NCI-H1105 (cell line): ENCODE measurements at places on chromosomes 2 and 18.

DNA sequence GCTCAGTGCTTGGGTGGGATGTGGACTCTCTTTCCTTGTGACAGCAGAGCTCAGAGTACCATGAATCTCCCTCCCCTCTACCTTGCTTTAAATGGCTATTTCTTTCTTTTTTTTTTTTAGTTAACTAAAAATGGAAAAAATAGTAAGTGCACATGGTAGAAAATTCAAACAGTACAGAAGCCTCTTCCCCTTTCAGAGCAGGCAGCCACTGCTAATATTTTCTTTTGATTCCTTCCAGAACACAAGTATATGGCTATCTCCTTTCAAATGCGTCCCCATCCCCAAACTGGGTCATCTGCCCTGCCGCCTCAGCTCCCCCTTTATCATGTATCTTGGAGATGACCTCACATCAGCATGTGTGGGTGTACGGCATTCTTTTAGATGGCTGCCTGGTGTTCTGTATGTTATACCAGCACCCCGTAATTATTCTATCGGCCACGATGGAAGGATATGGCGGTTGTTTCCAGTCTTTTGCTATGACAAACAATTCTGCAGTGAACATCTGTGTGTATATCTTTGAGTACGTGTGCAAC, 70.5 kb upstream of the DLX2 start:
- DNase-seq = no peak

DNA sequence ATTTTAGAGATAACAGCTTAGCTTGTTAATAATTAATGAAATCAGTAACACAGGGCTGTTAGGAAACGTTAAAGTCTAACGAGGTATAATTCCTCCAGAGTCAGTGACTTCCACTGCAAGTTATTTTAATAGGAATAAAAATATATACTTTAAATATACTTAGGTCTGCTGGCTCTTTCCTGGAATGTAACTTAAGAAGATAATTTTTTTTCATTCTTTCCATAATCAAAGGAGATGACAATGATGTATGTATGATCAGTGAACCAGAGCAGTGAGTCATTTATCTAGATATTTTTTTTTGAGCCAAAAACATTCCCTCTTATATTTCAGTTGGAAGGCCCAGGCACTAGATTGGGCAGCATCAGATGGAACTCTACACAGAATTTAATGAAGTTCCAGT, 104.2 kb upstream of the LYPD1 start:
- DNase-seq = no peak

DNA sequence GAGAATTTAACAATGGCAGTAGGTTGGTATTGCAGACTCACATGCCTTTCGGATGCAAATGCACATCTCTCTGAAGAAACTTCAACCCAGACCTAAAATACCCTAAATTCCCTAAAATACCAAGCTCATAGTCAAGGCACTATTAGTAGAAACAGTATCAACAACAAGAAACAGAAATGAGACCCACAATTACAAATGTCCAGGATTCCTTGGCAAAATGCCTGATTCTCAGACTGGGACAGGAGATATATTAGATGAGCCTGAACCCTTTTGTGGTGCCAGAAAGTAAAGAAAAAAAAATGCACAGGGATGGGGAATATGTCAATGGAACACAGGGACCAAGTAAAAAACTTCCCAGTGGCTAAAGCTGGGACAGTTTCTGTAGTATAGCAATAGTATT, 77.2 kb downstream of the NAT8 start:
- no peak for DNase-seq

GRCh38 chr18:49757513-49758262, 55.6 kb downstream of the ACAA2 start:
- no peak for DNase-seq

- DNase-seq = no peak
Measured at GRCh38 chr2:201021914-201022313, 49.6 kb downstream of the HYCC2 start.

DNA sequence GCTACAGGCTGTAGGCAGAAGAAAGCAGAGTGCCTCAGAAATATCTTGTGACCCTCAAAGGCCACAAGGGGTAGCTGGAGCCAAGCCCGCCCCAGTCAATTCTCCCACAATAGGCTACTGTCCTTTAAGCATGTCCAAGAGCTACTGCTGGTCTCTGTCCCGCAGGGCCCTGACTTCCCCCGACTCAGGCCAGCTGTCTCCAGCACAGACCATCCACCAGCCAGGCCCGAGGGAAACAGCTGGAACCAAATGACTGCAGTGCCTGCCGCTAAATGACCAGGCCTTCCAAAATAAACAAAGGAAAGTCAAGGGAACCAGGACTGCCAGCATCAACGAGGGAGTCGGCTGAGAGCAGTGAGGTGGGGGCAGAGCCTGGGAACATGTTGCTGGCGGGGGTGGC, 36.7 kb downstream of the MCFD2 start:
- DNase-seq = no peak

DNA sequence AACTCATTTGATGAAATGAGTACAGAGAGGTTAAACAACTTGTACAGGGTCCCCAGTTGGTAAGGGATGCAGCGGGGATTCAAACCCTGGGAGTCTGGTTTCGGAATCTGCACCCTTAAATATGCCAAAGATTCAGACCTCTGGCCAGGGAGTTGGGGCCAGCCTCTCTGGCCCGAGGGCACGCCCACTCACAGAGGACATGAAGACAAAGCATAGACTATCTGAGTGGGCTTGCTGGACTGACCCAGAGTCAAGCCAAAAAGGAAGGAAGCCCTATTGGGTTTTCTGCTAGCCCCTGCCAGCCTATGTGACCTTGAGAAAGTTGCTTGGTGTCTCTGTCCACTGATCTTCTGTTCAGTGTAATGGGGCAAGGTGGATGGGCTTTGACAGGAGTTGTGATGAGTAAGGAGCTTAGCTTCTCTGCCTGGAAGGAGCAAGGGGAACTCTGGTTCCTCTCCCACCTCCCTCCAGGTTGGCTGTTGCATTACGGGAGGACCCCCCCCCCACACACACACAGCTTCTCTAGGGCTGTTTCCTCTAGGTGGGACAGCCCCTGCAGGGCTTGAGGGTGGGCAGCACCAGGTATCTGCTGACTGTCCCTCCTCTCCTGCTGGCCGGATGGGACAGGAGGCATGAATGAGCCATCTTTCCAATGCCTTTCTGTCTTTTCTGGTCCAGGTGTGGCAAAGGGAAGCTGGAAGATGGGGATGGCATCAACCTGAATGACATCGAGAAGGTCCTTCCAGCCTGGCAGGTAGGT, 131.3 kb downstream of the CTIF start:
- no peak for DNase-seq

DNA sequence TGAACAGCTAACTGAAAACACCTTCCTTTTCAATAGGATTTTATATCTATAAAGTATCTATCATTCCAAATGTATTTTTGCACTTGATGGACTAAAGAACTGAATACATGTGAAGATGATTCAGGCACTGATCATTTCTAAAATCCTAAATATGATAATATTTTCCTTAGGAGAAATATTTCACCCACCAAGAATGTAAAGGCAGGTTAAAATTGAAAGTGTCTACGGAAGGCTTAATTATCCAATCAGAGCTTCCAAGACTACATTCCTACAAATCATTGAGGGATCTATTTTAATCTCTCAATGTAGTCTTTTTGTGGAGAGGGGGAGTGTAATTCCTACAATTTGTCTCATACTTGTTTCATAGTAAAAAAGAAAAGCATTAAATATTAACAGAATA, 3.6 kb downstream of the GALNT3 start:
- no peak for DNase-seq

DNA sequence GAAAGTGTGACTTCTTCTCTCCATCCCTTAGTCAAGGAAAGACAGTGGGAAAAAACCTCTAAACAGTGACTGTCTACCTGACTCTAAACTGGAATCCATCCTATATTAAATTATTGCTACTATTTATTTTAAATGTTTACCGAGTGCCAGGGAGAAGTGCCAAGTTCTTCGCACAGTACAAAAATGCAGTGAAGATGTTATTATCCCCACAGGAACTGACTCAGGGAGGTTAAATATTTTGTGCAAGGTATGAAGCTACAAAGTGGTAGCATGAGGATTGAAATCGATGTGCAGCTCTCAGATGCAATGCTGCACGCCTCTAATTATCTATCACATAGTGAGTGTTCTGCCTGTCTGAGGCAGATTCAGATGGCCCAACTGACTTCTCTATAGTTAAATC, 91.1 kb downstream of the MEP1B start:
- DNase-seq = no peak

GRCh38 chr2:16246281-16246850, 306.0 kb downstream of the MYCN start:
- no peak for DNase-seq

DNA sequence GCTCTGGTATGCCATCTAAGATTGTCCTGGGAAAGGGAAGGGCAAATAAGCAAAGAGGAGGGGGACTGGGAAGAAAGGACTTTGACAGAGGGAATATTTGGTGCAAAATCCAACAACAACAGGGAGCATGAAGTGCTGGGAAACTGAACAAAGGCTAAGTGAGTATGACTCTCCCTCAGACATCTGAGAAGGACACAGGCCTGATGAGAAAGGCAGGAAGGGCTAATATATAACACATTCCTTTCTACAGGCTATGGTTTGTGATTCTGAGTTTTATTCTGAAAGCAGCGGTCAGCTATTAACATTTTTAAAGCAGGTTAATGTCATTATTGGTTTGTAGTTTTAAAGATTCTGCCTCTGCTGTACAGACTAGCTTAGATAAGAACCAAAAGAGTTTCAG, 1579.5 kb downstream of the LRP1B start:
- no peak for DNase-seq

- DNase-seq = no peak
Measured at GRCh38 chr2:164794016-164794415, 47.6 kb downstream of the COBLL1 start.

DNA sequence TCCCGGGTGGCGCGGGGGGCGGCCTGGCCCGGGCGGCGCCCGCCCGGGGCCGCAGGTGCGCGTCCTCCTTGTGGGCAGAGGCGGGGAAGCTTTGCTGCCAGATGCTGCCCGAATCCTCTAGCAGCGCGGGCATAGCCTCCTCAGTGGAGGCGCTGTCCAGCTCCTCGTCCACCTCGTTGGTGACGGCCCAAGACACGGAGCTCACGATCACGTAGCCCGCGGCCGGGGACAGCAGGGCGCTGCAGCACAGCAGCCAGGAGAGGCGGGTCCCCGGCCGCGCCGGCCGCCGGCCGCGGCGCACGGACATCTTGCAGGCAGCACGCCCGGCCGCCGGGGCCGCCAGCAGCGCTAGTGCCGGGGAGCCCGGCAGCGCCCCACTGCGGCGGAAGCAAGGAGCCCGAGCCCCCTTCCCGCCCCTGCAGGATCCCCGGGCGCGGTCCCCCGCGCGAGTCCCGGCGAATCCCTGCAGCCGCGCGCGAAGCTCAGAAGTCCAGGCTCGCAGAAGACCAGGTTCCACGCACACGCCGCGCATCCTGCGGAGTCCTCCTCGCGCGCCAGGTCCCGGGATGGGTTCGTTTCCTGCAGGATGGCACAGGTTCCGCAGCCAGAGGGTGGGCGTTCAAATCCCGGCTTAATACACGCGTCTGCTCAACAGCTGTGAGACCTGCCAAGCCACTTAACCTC, at the start of gene CREG2:
CREG2 (minus strand) TSS at position 353 of the 684 bp plus-strand sequence; CDS start at position 307, 46 bp downstream.
- DNase-seq = peak; percentile 36

GRCh38 chr2:203800783-203801182, 66.8 kb upstream of the CTLA4 start:
- no peak for DNase-seq

GRCh38 chr2:24365051-24365450, 4.7 kb upstream of the ITSN2 start:
- DNase-seq = peak; percentile 3

DNA sequence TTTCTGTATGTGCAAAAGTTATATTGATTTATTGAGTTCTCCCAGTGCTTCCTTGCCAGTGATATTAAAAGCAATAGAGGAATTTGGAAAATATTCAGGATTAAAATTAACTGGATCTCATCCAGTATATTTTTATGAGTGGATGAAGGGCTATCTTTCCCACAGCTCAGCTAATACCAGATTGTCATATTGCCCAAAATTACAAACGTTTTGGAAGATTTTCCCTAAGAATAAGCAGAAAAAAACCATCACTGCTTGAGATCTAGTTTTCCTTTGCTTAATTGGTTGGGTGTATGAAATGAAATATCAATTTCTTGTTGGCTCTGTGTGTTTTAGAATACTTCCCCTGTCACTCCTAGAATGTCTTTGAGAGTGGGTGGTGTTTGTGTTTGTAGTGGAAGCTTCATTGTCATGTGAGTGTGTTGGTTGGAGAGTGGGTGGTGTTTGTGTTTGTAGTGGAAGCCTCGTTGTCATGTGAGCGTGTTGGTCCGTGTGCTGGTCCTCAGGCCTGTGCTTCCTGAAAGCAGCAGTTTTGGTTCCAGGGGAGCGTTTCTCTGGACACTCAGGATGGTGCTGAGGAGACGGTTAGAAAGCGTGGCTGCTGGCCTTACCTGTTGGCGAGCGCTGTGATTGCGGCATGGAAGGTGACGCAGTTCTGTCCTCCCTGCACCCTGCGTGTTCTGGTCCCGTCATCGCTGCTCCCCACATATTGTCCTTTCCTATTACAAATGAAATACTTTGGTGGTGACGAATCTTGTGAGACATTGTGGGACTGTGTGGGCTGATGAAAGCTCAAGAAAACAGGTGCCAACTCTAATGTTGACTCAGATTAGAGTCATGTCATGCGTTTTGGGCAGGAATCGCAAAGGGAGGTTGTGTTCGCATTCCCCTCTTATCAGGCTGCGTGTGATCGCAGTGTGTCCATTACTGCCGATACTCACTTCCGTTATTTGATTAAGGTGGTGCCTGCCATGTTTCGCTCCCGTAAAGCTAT, 12.4 kb downstream of the ASB1 start:
- no peak for DNase-seq

- no peak for DNase-seq
Measured at GRCh38 chr18:75362435-75362834, 65.1 kb downstream of the SMIM21 start.

DNA sequence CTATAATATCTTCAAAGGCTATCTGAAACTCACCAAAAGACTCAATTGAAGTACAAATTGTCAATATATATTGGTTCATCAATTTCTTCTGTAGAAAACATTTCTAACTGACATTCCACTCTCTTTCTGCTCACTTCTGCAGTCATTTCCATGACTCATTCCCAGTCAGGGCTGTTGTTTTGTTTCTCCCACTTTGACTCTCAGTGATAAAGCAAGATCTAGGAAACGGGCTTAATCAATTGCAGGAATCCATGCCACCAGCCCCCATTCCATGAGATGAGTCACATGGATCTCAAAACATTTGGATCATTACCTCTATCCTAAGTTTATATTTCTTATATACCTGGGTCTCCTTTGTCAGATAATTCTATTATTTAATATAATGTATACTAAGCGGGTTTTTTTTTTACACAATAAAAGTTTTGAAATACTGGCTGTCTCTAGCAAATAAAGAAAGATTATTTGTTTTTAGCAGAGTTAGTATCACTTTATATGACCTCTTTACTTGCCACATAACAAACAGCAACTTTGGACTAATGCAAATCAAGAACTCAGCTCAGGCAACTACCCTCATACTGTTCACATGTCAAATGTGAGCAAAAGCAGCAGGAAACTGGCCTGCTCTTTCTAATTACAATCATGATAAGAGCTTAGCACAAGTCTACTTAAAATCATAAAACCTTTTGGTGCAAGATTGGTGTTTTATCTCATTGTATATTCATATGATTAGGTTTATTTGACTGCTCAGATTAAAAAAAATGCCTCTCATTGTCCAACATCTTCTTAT, 251.1 kb upstream of the PIK3C3 start:
- DNase-seq = no peak

GRCh38 chr18:78612318-78612717, 367.3 kb upstream of the SALL3 start:
- no peak for DNase-seq
